ENCODE measurements at places on chromosomes 2 and 18. TPM values are rescaled to one million over a fixed set of nuclear protein-coding genes. Genes with fewer than 3 reads are reported as not detected.

DNA sequence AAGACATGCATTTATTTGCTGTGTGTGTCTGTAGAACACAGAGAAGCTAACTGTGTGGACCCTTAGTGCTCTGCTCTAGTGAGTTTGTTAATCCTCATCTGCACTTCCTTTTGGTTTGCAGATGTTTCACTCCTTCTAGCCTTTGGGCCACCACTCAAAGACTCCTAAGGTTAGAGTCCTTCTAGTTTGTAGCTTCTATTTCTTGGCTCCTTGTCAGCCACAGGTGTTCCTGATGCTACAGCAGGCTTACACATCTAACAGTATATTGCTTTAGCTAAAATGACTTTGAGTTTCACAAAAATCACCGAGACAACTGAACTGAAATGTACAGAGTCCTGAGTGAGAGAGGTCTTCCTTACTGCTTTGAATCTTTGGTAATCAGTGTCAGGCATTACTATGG lies 551.4 kb downstream of the NRXN1 start:
- DNase-seq: no peak
- H3K36me3 ChIP-seq: no peaks in the 10 kb centered on the region
- H3K27me3 ChIP-seq: no peaks in the 10 kb centered on the region
- H3K27ac ChIP-seq: no peak overlapping the region
- no peak overlapping the region for H3K4me3 ChIP-seq
- H3K4me1 ChIP-seq: no peaks in the 10 kb centered on the region

DNA sequence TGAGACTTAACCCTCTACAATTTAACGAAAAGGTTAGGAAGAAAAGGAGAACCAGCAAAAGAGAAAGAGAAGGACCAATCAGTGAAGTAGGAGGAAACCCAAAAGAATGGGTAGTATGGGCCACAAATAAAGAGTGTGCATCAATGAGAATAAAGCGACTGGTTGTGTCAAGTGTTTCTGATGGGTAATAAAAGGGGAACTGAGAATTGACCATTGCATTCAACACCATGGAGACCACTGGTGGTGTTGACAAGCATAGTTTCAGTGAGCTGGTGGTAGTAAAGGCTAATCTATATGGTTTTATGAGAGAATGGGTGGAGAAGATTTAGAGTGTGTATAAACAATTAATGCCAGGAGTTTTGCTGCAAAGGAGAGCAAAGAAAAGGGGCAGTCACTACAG lies 75.4 kb downstream of the CSRNP3 start:
- H3K27ac ChIP-seq: no peak overlapping the region
- H3K36me3 ChIP-seq: no peaks in the 10 kb centered on the region
- no peak overlapping the region for H3K4me3 ChIP-seq
- H3K4me1 ChIP-seq: peaks cover 10% of the 10 kb centered on the region
- H3K27me3 ChIP-seq: no peaks in the 10 kb centered on the region

- no peaks in the 10 kb centered on the region for H3K27me3 ChIP-seq
- no peak overlapping the region for H3K27ac ChIP-seq
- H3K4me1 ChIP-seq: peaks cover 11% of the 10 kb centered on the region
- H3K36me3 ChIP-seq: no peaks in the 10 kb centered on the region
- H3K4me3 ChIP-seq: no peak overlapping the region
- no peak for DNase-seq
Observed at GRCh38 chr2:445896-446295, 158.0 kb upstream of the ALKAL2 start.

ACTR2 gene
- 160 TPM for total RNA-seq

GRCh38 chr2:238913931-238914647 lies 66.2 kb downstream of the TWIST2 start:
- no peak overlapping the region for H3K4me3 ChIP-seq
- peaks cover 2% of the 10 kb centered on the region for H3K4me1 ChIP-seq
- H3K27ac ChIP-seq: no peak overlapping the region
- H3K36me3 ChIP-seq: no peaks in the 10 kb centered on the region
- no peak for DNase-seq
- H3K27me3 ChIP-seq: no peaks in the 10 kb centered on the region

GRCh38 chr2:189799531-189799930 lies 15.3 kb downstream of the PMS1 start:
- H3K4me3 ChIP-seq: no peak overlapping the region
- H3K36me3 ChIP-seq: peaks cover 30% of the 10 kb centered on the region
- H3K27me3 ChIP-seq: no peaks in the 10 kb centered on the region
- H3K4me1 ChIP-seq: no peaks in the 10 kb centered on the region
- DNase-seq: no peak

DNA sequence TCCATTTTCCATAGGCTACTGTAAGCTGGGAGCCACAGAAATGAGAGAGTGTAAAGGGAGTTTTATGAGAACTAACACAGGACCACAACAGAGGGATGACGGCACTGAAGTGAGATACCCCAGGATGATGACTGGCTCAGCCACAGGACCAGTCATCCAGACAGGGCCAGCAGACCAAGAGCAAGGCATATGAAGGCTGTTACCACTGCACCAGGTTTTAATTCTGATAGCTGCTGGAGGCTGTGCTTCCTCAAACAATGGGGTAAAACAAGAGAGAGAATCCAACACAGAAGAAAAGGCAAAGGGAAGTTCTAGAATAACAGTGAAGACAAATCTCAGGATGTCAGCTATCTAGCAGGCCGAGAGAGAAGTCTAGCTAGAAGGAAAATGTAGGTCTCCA lies 94.9 kb downstream of the BCL2 start:
- no peaks in the 10 kb centered on the region for H3K36me3 ChIP-seq
- DNase-seq: no peak
- no peak overlapping the region for H3K27ac ChIP-seq
- no peak overlapping the region for H3K4me3 ChIP-seq

BMP10 gene
- total RNA-seq: not detected

GRCh38 chr2:241506793-241507429 lies 1.5 kb downstream of the STK25 start:
- DNase-seq: peak; percentile 23
- peak overlapping the region; percentile 78 for H3K4me3 ChIP-seq
- H3K27ac ChIP-seq: peak overlapping the region; percentile 33
- peaks cover 17% of the 10 kb centered on the region for H3K4me1 ChIP-seq

DNA sequence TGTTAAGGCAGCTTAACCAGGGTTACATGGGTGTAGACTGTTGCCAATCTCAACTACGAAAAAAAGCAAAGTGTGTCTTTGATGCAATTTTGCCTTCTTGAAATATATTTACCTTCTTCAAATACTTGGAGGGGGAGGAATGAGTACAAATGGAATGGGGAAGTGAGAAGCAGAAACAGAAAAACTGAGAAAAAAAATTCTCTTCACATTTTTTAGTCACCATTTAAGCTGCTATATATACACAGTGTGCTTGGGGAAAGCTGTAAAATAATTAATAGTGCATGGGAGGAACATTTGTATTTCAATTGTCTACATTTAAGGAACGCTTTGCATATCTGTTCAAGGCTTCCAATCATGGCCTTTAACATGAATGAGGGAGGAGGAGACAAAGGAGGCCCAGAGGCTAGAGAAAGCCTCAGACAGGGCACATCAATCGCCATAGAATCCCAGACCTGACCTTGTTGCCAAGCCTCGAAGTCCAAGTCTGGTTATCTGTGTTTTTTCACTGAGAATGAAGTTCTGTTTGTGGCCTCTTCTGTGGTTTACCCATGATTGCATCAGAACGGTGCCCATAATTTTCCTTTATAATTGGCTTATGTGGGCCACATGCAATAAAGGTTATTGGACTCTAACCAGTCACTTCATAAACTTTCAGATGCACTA lies 158.6 kb downstream of the PIK3C3 start:
- H3K27me3 ChIP-seq: no peaks in the 10 kb centered on the region
- peaks cover 9% of the 10 kb centered on the region for H3K4me1 ChIP-seq
- no peak for DNase-seq
- no peak overlapping the region for H3K27ac ChIP-seq
- H3K36me3 ChIP-seq: peaks cover 20% of the 10 kb centered on the region
- H3K4me3 ChIP-seq: no peak overlapping the region

ADRA2B gene
- total RNA-seq: 6.3 TPM

DNA sequence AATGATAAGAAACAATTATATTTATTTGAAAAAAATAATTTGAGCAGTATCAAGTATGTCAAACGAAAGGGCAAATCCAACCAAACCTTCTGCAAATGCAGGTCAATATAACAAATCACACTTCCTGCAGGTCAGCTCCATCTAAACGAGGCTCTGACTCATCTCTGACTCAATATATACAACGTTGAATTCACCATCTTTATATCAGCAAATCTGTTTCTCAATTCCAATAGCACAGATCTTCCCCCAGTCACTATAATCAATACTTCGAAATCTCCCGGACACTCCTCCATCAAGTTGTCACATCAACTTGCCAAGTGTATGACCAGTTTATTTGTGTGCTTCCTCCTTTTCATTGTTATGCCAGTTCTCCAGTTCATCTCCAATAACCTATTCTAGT lies 388.9 kb downstream of the ZEB2 start:
- no peak overlapping the region for H3K27ac ChIP-seq
- H3K27me3 ChIP-seq: peaks cover 14% of the 10 kb centered on the region
- DNase-seq: no peak
- H3K4me1 ChIP-seq: peaks cover 12% of the 10 kb centered on the region
- H3K36me3 ChIP-seq: no peaks in the 10 kb centered on the region
- no peak overlapping the region for H3K4me3 ChIP-seq

DNA sequence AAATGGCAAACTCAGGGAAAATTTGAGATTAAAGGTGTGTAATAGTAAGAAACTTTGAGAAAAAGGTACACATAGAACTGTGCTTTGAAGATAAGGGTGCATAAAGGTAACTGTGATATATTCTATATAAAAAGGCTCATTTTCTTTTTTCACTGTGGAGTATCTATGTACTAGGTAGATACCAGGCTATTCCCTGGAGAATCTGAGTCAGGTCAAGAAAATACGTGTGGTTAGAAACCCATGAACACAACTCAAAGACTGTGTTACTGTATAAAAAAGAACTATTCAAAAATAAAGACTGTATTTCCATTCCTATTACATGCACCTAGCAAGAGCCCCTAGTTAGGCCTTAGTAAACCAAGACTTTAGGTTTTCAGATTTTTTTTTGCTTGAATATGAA lies 100.1 kb upstream of the GRB14 start:
- H3K27me3 ChIP-seq: no peaks in the 10 kb centered on the region
- H3K36me3 ChIP-seq: no peaks in the 10 kb centered on the region
- DNase-seq: no peak
- H3K27ac ChIP-seq: no peak overlapping the region
- no peaks in the 10 kb centered on the region for H3K4me1 ChIP-seq

GRCh38 chr18:61428266-61428665 lies 95.0 kb downstream of the CDH20 start:
- DNase-seq: no peak
- peaks cover 9% of the 10 kb centered on the region for H3K4me1 ChIP-seq

- H3K4me3 ChIP-seq: peak overlapping the region; percentile 51
- H3K27me3 ChIP-seq: peaks cover 99% of the 10 kb centered on the region
- H3K36me3 ChIP-seq: no peaks in the 10 kb centered on the region
- H3K4me1 ChIP-seq: peaks cover 60% of the 10 kb centered on the region
Observed at GRCh38 chr2:104863468-104864279, 9.8 kb downstream of the POU3F3 start.

PPP1R1C gene
- total RNA-seq: 3.7 TPM

GCG gene
- 0.14 TPM for total RNA-seq

DNA sequence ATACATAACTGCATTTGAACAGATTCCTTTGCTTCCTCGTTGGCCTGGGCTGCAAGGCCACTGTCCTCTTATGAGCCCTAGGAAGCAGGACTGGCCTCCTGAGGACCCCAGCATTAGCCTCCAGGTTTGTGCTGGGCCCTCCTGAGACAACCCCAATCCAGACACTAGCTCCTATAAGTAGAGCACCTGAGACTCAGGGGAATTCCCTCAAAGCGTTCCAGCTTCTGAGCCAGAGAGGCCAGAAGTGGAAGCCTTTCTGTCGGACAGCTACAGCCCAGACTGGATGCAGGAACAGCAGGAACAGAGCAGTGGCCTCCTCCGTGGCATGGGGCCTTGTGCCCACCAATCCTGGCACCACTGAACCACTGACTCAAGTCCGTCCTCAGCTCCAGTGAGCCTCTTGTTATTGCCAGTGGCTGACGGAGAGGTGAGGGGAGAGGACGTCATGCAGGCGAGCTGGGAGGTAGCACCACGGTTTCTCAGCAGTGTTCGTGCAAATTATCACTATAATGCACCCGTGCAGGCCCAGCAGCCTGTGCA lies 67.2 kb downstream of the NPAS2 start:
- DNase-seq: no peak
- H3K4me3 ChIP-seq: no peak overlapping the region
- H3K27me3 ChIP-seq: peaks cover 16% of the 10 kb centered on the region
- H3K36me3 ChIP-seq: no peaks in the 10 kb centered on the region
- H3K27ac ChIP-seq: no peak overlapping the region

- H3K27me3 ChIP-seq: no peaks in the 10 kb centered on the region
- DNase-seq: no peak
- no peaks in the 10 kb centered on the region for H3K36me3 ChIP-seq
- H3K4me3 ChIP-seq: no peak overlapping the region
Observed at GRCh38 chr2:75033516-75033915, 75.1 kb downstream of the POLE4 start.

CHST10 gene
- 24.4 TPM for total RNA-seq

- no peaks in the 10 kb centered on the region for H3K27me3 ChIP-seq
- H3K36me3 ChIP-seq: no peaks in the 10 kb centered on the region
- DNase-seq: no peak
- H3K4me1 ChIP-seq: no peaks in the 10 kb centered on the region
Observed at GRCh38 chr2:239816576-239817467, 208.3 kb downstream of the NDUFA10 start.

DNA sequence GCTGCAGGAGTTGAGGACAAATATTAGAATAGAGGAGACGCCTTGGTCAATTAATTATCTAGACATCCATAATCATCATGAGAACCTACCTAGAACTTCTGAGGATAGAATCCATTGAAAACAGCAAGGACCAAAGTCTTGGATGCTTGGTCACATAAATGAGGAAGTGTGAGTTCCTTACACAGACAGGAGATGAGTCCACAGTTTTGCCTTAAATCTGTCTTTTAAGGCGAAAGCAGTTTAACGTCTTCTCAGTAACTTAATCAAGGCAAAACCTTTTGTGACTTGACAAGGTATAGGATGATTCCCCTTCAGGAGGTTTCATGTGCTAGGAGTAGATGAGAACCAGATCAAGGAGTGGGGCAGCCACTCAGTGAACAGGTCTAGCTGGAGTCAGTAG lies 1783.2 kb upstream of the CELF4 start:
- H3K27ac ChIP-seq: no peak overlapping the region
- no peak overlapping the region for H3K4me3 ChIP-seq
- DNase-seq: no peak
- H3K36me3 ChIP-seq: no peaks in the 10 kb centered on the region

DNA sequence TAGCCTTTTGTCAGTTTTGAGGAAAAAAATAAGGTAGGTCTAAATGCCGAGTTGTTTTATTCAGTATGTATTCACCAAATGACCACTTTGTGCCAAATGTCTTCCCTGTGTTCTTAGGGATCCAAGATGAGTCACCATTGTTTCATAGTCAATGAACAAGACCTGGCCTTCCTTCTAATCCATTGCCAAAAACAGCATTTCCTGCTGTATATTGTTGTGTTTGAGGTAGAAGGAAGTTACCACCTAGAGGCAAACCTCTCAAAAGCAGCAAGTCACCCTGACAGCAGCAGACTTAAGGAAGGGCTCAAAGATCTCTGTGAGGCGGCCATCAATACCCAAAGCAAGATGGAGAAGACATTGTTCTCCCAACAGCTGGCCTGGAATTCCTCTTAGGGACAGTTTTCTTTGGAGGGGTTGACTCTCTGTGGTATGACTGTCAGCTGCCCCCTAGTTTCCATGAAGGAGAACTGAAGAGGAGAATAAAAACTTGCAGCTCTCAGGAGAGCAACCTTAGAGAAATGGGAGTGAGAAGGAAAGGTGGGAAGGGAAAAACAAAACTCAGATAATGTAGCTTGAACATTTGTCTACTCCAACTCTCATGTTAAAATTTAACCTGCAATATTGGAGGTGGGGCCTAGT lies 328.3 kb downstream of the LRATD1 start:
- no peaks in the 10 kb centered on the region for H3K27me3 ChIP-seq
- H3K36me3 ChIP-seq: no peaks in the 10 kb centered on the region
- no peak for DNase-seq
- no peak overlapping the region for H3K27ac ChIP-seq
- H3K4me1 ChIP-seq: no peaks in the 10 kb centered on the region
- no peak overlapping the region for H3K4me3 ChIP-seq
